CD8-positive, alpha-beta T cell (primary cell): ENCODE measurements at places on chromosomes 7 and 10. TPM values are rescaled to one million over a fixed set of nuclear protein-coding genes. Genes with fewer than 3 reads are reported as not detected.

OPN1SW gene
- not detected for total RNA-seq

GRCh38 chr7:100949227-100949932 is at the start of gene MUC3A:
MUC3A (plus strand) TSS chr7:100949534; CDS start chr7:100949625, 91 bp downstream.
- no peak for DNase-seq

MEOX2 gene
- not detected for total RNA-seq

DNA sequence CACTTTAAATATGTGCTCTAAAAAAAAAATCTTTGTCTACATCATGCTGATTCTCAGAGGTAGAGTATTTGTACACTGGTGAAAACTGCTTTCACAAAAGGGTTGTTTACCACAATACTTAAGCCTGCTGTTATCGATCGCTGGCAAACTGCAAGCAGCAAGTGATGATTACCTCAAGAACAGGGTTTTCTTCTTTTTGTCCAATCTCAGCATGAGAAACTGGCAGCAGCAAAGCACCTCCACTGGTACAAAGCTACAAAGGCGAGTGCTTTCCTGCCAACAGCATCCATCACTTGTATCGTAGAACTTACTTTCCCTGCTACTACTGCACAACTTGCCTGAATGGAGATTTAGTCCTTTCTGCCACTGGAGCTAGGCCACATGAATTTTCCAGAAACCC is 276.5 kb downstream of the DGKB start:
- no peak for DNase-seq

DNA sequence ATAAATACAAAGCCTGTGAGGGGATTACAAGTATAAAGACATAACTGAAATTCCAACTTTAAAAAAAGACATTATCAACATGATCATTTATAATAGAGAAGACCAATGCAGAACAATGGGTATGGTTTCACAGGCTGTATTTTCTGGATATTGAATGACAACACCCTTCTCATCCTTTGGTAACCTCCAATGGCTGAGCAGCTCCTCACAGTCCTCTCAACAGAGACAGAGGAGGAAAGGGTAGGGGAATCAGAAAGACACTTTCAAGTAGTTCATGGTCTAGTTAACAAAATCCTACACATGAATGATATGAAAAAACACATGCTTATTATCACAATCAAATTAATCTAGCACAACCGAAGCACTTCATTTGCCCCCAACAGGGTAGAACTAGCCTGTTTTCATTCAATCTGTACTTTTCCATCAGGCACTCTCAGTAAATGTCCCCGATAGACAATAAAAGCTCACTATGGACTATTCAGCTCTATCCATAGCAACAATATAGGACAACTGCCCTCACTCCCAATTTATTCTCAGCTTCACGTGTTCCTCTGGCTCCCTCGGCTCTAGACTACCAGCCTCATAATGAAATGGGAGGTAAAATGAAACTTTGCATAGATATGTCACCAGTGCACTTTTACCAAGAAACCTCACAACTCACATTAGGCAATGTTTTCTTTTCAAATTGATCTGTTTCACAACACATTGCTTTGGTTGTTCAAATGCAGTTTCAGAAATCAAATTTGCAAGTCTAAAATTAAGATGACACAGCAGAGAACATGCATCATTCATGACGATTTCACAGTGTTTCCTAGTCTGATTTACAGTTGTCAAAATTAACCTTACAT is 211.4 kb downstream of the THSD7A start:
- DNase-seq = no peak

ANKRD1 gene
- total RNA-seq = not detected

GRCh38 chr10:110398419-110399105 is 93.8 kb upstream of the SMNDC1 start:
- DNase-seq = no peak

DNA sequence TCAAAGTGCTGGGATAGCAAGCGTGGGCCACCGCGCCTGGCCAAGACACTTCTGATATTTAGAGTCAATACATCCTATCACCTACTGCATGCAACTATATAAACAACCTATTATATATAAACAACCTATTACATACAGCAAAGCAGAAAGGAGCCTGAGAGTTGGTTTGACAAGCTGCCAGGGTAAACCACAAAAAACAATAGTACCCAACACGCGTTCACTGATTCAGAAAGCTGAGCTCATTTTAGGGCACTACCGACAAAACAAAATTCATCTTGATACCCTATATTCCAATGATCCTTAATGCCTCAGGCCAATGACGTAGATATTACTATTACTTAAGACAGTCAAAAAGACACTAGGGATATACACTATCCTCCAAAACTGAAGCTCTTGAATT is 16.2 kb downstream of the MALSU1 start:
- DNase-seq = no peak
